ENCODE measurements at places on chromosomes 12 and 14. TPM values are rescaled to one million over a fixed set of nuclear protein-coding genes. Genes with fewer than 3 reads are reported as not detected.

DNA sequence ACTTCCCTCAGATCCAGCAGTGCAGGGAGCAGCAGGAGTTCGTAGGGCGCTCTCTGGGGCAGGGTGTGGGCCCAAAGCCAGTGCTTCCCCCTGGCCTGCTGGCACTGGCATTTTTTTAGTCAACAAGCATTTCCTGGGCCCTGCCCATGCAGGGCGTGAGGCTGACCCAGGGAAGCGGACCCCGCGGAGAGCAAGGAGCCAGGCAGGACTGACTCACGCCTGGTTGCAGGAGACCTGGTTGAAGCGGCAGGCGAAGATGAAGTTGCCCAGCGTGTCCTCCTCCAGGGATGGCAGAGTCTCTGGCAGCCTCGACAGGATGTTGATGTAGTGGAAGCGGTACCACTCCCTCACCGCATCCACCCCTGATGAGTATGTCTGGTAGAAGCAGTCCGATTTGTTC lies 13.5 kb downstream of the SCNN1A start:
- DNase-seq, result peak; percentile 84

GRCh38 chr14:72104011-72104613 lies 171.9 kb downstream of the RGS6 start:
- DNase-seq, result no peak

DNA sequence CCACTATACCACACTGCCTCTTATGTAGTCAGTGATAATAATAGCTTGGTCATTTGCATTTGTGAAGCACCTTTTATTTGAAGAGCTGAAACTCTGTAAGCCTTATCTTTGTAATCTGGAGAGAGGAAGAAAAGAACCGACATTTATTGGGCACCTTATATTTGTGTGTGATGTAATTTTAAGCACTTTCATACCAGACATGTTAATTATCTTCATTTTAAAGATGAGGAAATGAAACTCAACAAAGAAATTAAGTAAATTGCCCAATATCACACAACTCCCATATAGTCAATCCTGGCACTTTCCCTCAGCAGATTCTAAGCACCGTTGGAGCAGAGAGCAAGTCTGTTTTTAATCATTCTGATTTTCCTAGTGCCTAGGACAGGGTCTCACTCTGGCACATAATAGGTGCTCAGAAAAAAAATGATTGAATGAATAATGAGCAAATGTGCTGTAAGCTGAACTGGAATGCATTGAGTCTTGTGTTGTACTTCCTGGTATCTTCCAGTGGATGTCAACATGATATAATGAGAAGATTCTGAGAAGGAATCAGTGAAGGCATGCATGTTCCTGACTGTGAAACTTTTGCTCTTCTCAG lies 418.9 kb downstream of the ZFP36L1 start:
- DNase-seq, result no peak

- DNase-seq, result no peak
Observed at GRCh38 chr14:82854131-82854530, 1320.5 kb upstream of the SEL1L start.

- DNase-seq, result no peak
Observed at GRCh38 chr14:67574156-67574555, 25.9 kb downstream of the PIGH start.

The GPR137C gene
- 1.7 TPM for total RNA-seq

- no peak for DNase-seq
Observed at GRCh38 chr12:66800046-66800445, 121.2 kb upstream of the GRIP1 start.

- DNase-seq, result no peak
Observed at GRCh38 chr12:8157484-8158198, 826 bp downstream of the ZNF705A start.

Measured in aorta (tissue), 5 donors.